Urothelium cell line (cell line): ENCODE measurements at places on chromosomes 6 and 20.

DNA sequence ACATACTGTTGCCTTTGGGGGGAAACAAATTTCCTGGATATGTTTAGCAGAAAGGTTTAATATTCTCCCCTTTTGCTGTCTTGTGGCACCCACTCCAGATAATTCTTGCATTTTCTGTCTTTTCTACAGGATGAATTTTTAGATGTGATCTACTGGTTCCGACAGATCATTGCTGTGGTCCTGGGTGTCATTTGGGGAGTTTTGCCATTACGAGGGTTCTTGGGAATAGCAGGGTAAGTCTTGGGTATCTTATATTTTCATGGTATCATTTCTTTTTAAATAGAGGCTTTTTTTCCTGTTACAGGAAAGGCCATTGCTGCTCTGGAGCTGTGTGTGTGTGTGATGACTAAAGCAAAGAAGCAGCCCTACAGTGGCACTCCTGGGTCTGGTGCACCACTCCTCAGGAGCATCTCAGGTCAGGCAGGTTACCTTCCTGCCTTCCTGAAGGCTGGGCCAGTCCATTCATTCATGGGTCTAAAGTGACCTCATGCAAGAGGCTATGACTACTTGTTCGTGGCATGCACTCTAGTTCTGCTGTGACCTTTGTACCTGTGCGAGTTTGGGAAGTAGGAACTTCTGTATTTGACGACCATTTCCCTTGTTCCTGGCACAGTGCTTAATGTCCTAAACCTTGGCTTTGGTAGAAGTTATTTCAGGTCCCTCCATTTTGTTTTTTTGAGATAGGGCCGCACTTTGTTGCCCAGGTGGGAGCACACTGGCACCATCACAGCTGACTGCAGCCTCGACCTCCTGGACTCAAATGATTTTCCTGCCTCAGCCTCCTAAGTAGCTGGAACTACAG, 2.2 kb downstream of the RAB5IF start:
- no peak for DNase-seq

- no peak for DNase-seq
Measured at GRCh38 chr6:153564803-153565202, 433.7 kb upstream of the RGS17 start.

GRCh38 chr20:11716239-11716944, 201.3 kb upstream of the BTBD3 start:
- peak; percentile 50 for DNase-seq

- DNase-seq, result no peak
Measured at GRCh38 chr20:9339708-9340107, 174.7 kb upstream of the LAMP5 start.

DNA sequence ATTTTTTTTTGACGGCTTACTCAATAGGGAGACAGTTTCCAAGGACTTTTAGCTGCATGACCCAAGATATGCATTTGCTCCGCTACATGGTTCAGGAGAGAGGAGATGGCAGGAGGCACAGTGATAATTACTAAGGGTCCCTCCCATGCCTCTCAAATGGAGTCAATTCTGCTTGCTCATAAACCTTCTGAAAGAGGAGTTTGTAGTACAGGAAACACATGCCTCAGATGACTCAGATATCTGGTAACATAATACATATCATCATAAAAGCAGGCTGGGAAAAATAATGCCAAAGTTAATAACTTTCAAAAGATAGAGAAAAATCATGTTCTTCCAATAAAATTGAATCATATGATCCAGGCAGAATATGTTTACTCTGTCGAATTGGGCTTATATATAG, 97.6 kb upstream of the DEFB112 start:
- DNase-seq, result peak; percentile 18

DNA sequence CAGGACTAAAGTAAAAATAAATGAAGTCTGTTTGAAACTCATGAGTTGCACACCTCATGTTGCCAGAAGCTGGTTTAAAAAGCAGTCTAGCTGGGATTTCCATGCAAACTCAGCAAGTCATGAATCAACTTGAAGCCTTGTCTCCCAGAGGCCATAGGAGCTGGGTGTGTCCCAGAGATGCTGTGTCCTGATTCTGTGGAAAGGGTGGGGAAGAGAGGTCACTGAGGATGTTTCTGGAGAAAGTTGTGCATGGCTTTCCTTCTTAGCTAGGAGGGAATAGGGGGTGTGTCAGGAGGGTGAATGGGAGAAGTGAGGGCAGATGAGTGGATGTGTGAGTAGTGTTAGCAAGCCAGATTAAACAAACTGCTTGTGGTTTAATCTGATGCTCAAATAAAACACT, 111.3 kb downstream of the ADAT2 start:
- DNase-seq, result no peak

GRCh38 chr20:37640600-37641561, 52.9 kb upstream of the CTNNBL1 start:
- no peak for DNase-seq

DNA sequence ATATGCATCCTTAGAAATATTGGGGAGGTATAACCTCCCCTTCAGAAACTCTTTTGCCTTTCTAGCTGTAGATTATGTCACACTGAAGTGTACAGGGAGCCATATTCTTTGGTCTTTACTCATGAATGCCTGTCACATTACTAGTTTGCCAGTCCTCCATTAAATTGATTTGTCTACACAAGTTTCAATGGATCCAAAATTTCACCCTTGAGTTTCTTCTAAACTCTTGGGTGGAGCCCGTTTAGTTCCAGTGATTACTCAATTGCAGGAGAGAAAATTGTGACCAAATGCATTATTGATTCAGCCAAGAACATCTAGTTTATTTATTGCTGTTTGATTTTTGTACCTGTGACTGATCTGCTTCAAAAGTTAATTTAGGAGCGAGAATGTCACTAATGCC, 60.4 kb upstream of the TFB1M start:
- DNase-seq, result no peak

- DNase-seq, result no peak
Measured at GRCh38 chr6:161115468-161115867, 123.9 kb downstream of the MAP3K4 start.

DNA sequence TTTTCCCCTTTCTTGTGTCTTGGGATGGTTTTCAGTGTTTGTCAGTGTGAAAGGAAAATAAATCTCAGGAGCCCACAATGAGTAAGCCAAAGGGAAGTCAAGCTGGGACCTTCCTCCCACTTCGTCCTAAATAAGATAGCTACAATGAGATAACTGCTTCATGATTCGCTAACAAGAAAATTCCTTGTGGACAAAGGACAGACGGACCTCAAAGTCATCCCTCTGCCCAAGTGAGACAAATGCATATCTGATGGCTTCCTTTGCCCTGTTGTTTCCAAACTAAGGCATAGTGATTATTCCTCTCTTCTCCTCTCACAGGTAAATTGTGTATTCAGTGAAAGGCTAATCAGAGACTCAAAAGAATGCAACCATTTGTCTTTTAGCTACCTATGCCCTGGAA, 26.1 kb upstream of the ADTRP start:
- no peak for DNase-seq

DNA sequence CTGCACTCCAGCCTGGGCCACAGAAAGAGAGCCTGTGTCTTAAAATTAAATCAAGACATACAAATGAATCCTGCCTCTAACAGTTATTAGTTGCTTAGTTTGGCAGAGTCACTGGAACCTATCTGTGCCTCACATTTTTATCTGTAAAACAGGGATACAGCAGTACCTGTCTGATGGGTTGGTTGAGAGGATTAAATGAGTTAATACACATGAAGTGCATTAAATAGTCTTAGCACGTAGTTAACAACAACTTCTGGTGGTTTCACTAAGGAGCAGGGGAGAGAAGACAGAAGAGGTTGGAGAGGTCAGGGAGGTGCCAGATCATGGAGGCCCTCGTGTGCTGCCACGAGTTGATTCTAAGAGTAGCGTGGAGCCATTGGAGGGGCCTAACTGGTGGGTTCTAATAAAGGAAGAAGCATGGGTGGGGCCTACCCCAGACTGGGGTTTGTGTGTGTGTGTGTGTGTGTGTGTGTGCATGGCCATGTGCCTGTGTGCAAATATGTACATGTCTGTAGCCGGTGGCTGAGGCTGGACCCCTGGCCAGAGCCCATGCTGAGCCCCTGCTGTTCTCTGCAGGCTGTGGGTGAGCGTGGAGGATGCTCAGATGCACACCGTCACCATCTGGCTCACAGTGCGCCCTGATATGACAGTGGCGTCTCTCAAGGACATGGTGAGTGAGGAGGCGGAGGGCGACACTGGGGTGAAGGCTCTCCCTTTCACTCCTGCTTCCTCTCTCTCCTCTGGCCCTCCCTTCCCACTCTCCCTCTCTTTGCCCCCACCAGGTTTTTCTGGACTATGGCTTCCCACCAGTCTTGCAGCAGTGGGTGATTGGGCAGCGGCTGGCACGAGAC, 9.1 kb downstream of the RBCK1 start:
- no peak for DNase-seq

GRCh38 chr6:129552413-129552812, 157.6 kb downstream of the ARHGAP18 start:
- DNase-seq, result no peak
